Naive thymus-derived CD8-positive, alpha-beta T cell (primary cell): ENCODE measurements at places on chromosomes 13 and 19.

DNA sequence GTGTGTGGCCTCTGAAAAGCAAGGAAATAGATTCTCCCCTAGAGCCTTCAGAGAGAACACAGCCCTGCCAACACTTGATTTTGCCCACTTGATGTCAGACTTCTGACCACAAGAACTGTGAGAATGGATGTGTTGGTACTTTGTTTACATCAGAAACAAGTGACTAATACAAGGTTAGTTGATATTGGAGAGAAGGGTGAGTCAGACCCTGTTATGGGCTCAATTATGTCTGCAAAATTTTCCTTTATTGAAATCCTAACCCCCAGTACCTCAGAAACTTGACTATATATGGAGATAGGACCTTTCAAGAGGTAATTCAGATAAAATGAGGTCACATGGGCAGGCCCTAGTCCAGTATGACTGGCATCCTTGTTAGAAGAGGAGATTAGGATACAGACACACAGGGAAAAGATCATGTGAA is 226.7 kb downstream of the RFC3 start:
- no peak for DNase-seq

- DNase-seq, result no peak
Observed at GRCh38 chr19:6720369-6721137, at the start of gene C3. Gene C3 (minus strand): TSS chr19:6720650. CDS start chr19:6720589, 61 bp downstream.

GRCh38 chr19:13742756-13743155 is 21.6 kb upstream of the MRI1 start:
- no peak for DNase-seq

GRCh38 chr13:36029166-36029565 is 102.0 kb downstream of the DCLK1 start:
- no peak for DNase-seq

DNA sequence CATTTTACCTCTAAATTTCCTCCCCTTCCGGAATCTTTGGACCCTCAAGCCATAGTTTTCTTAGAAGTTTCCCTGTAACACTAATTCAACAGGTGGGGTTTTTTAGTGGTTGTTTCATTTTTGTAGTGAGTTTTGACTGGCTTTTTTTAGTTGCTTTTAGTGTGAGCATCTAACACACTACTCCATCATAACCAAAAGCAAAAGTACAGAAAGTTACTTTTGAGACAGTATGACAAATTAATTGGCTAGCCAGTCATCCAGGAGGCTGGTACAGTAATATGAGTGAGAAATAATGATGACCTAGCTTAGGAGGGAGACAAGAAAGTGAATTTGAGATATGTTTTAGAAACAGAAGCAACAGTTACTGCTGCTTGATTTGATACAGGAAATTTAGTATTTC is 71.5 kb downstream of the DNAJC15 start:
- no peak for DNase-seq

DNA sequence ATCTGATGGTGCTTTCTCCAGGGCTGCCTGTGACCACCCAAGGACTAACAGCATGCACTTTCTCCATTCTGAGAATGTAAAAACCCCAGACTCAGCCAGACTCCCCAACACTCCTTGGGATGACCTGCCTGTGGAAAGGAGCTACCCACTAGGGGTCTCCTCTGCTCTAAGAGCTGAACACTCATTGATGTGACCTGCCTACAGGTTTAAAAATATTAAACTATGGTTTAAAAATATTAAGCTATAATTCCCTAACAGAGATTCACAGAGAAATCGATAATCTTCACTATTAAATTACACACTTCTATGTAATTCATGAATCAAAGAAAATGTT is 696.2 kb upstream of the SLITRK5 start:
- no peak for DNase-seq

DNA sequence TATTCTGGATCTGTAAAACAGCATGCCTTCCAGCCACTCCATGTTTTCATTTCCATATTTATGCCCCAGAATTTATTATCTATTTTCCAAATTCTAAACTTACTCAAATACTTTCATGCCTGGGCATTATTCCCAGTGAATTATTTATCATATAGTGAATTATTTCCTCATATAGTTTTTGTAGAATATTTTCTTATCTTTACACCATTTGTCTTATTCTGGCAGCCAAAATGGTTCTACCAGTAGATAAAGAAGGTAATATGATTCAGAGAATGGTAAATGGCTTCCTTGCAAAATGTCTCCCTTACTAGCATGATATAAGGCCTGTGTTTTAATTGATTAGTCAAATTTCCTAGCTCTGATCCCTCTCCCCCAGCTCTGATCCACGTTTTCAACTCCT is 305.8 kb downstream of the SPRY2 start:
- DNase-seq, result no peak

DNA sequence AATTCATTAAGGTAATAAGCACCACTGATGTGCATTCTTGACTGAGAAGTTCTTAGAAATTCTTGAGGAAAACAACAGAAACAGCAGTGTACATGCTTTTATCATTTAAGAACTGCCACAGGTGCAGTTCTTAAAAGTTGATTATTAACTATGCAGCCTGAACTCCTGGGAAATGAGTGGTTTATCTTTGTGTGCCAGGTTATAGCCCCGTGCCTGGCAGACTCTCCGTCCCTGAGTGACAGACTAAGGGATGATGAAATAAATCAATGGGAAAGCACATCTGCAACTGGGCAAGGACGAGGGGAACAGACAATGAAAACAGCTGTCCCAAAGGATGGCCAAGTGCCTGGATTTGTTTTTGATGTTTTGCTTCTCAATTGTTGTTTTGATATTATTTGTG is 84.4 kb upstream of the SPATA13 start:
- no peak for DNase-seq

DNA sequence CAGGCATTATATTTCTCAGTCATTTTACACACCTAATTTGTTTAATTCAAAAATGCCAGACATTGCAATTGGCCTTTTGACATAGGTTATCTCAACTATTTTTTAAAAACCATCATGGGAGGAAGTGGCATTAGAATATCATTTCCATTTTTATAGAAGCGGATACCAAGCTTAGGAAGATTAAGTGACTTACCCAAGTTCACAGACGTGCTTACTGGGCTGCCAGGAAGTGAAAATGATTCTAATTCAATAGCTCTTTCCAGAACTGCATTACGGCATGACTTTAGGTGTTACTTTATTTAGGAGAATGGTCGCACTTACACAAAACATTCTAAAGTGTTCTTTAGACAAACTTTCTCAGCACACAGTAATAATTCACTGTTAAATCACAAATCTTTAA is 231.9 kb downstream of the KLF12 start:
- DNase-seq, result no peak

DNA sequence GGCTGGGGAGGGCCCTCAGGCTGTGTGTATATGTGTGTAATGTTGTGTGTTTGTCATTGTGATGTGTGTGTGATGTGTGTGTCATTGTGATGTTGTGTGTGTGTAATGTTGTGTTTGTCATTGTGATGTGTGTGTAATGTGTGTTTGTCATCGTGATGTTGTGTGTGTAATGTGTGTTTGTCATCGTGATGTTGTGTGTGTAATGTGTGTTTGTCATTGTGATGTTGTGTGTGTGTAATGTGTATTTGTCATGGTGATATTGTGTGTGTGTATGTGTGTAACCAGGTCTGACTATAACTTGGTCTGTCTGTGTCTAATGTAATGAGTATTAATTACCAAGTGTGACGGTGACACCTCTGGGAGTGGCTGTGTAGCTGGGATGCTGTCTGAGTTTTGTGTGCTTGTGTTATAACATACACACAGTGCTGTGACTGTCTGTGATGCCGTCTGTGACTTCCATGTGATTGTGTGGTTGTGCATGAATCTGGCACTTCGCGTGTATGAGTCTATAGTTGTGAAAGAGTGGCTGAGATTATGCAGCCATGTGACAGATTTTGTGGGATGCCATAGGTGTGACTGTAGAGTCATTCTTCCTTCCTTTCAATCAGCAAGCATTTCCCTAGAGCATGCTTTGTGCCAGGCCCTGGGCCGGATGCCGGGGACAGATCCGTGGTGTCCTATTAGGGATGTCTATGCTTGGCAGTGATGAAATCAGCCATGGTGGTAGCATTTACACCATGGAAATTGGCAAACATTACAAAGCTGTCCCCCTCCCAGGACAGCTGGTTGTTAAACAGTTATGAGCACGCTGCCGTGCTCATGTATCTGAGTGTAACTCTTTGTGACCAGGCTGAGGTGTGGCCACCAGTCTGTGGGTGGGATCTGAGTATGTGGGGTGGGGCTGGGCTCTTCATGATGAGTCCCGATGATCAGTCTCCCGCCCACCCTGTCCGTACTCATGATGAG is 6.4 kb downstream of the TNFSF14 start:
- DNase-seq, result no peak

DNA sequence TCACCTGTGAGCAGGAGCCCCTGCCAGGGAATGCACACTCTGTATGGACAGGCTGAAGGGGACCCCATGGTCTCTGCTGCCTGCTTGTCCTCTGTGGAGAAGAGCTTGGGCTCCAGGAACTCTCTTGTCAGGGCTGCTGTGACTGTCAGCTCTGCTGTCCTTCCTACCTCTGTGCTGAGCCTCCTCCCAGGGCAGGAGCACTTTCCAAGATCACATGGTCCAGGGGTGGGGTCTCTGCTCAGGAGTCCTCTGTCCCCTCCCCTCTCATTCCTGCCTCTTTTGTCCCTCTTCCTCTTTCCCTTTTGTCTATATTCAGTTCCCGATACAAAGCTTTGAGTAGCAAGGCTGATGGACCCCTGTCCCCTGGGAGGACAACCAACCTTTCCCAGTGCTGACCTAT is at the start of gene CEACAM7:
Gene CEACAM7 (minus strand): TSS at position 173 of the 400 bp plus-strand sequence. CDS start 105 bp downstream, at position 68.
- no peak for DNase-seq

GRCh38 chr19:44698492-44699201 is at the start of gene CEACAM16:
Gene CEACAM16 (plus strand): TSS chr19:44699151. CDS start chr19:44701457, 2,306 bp downstream.
- no peak for DNase-seq

DNA sequence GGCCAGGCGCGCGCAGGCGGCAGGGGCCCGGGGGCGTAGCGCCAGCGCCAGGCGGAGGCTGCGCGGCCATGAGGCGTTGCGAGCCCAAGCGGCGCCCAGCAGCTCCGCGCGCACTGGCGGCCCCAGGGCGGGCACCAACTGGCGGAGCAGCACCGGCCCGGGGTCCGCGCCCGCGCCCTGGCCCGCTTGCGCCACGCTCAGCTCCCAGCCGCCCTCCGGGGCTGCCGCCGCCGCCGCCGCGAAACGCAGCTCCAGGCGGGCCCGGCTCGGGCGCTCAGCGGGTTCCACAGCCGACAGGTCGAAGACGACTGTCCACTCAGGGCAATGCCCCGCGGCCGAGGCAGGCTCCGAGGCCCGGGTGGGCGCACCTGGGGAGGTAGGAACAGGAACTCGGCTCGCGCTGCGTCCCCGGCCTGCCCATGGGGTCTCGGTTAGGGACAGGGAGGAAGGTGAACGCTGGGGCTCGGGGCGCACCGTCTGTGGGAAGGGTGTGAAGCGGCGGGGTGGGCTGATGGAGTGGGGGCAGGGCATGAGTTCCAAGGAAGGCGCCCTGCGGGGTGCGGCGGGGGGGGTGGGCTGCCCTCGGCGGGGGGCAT is 26.8 kb downstream of the CERS1 start:
- no peak for DNase-seq

DNA sequence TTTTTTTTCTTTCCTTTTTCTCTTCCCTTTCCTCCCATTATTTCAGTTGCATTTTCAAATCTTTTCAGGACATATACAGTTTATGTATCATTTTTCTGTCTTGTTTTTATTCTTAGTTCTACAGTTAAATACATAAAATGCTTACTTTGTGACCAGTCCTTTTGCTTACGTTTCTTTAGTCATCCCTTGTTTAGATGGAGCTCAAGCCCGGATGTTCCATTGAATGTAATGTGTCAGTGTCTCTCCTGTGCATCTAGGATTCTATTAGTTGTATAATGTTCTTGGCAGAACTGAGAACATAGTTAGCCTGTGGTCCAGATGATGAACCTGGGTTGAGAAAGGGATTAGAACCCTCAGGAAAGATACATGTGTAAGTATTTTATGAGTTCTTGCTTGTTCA is 17.8 kb downstream of the WASF3 start:
- DNase-seq, result no peak

- DNase-seq, result no peak
Observed at GRCh38 chr19:1052349-1052975, 12.6 kb downstream of the ABCA7 start.

- DNase-seq, result no peak
Observed at GRCh38 chr19:28607066-28607583, 605.8 kb downstream of the UQCRFS1 start.

DNA sequence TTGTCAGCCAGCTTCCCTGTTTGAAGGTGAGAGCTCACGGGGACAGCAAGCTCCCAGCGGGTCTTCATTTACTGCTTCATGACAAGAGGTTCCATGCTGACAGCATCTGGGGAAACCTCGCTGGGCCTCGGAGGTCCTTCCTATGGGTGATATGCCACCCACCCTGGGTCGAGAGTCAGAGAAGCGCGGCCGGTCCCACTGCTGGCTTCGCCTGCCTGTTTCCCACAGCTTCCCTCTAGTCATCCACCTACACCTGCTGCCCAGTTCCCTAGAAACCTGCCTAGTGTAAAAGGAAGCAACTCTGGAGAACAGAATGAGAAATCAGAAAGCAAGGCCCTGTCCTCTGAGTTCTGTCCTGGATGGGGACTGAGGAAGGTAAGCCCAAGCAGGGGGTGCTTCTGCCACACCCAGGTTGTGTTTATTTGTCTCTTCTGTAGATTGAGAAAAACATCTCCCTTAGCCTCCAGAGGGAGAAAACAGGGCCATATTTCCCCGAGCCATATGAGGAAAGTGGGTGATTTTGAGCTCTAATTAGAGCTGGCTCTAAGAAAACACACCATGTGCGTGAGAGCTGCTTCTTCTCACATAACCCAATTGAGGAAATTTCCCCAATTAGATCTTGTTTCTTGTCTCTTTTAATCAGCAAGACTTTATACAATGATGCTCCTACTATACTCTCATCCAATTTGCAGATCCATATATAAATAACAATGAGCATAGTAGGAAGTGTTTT is 504.3 kb downstream of the IRS2 start:
- no peak for DNase-seq

- DNase-seq, result no peak
Observed at GRCh38 chr13:80307401-80307987, 33.4 kb downstream of the SPRY2 start.
